ENCODE measurements at places on chromosomes 7 and 10. TPM values are rescaled to one million over a fixed set of nuclear protein-coding genes. Genes with fewer than 3 reads are reported as not detected.
A peak's percentile ranks its signal among the peaks of the same experiment; 100 is the strongest.

DNA sequence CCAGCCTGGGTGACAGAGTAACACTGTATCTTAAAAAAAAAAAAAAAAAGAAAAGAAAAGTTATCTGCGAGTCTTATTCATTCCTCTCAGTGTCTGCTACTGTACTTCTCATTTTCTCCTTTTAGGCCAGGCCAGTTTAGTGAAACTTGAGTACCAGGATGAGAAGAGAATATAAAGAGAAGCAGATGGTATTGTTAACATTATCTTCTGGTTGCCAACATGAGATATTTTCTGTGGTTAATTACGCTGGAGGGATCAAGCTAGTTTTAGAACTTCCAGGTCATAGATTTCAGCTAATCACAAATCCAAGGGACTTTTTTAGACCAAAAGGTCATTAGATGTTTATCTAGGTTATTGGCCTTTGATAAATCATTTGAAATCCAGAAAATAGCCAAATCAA lies 252.6 kb upstream of the SMIM30 start:
- no peak for DNase-seq

GRCh38 chr7:155219154-155219531 lies 78.5 kb upstream of the INSIG1 start:
- DNase-seq = no peak

RPEL1 gene
- not detected for total RNA-seq

GRCh38 chr10:129956876-129957673 lies 7.0 kb downstream of the EBF3 start:
- no peak for DNase-seq

CPXM2 gene
- 0.92 TPM for total RNA-seq

HYAL4 gene
- not detected for total RNA-seq

CCL24 gene
- not detected for total RNA-seq

DNA sequence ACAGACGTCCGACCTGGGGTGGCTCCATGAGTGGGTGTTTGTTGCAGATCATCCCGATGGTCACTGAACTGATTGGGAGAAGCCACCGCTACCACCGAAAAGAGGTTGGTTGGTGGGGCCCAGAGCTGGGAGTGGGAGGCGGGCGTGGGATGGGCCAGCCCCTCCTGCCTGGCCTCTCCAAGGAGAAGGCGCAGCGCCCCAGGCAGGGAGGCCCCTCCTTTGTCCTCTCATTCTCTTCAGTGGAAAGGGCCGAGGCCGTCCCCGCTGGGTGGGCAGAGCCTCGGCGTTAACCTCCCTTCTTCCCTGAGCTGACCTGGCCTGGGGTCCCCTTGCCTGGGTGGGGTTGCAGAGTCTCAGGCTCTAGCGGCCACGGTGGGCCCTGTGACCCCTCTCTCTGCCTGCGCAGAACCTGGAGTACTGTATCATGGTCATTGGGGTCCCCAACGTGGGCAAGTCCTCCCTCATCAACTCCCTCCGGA lies 5.2 kb downstream of the MTG1 start:
- DNase-seq = peak; percentile 30

GRCh38 chr10:51170518-51171245 lies 96.4 kb downstream of the PRKG1 start:
- no peak for DNase-seq

LHFPL3 gene
- not detected for total RNA-seq

GRCh38 chr10:77501152-77501845 lies 136.3 kb downstream of the KCNMA1 start:
- DNase-seq = no peak

- DNase-seq = no peak
Measured at GRCh38 chr10:85976267-85976793, 390.3 kb downstream of the GRID1 start.

GPR146 gene
- 1.6 TPM for total RNA-seq

- no peak for DNase-seq
Measured at GRCh38 chr7:143889068-143889467, 12.9 kb downstream of the TCAF1 start.

FOXP2 gene
- total RNA-seq = 13.9 TPM

DNA sequence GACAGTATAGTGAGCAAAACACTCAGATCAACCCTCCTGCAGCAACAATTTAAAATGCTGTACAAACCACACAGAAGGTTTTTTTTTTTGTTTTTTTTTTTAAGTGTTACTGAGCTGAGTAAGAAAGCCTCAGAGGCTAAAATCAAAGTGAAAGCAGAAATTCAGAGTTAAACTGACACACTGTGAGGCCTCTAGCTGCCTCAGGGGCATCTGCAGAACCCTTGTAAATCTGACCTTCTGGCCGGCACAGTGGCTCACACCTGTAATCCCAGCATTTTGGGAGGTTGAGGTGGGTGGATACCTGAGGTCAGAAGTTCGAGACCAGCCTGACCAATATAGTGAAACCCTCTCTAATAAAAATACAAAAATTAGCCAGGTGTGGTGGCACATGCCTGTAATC lies 7.4 kb upstream of the GNA12 start:
- DNase-seq = no peak

DNA sequence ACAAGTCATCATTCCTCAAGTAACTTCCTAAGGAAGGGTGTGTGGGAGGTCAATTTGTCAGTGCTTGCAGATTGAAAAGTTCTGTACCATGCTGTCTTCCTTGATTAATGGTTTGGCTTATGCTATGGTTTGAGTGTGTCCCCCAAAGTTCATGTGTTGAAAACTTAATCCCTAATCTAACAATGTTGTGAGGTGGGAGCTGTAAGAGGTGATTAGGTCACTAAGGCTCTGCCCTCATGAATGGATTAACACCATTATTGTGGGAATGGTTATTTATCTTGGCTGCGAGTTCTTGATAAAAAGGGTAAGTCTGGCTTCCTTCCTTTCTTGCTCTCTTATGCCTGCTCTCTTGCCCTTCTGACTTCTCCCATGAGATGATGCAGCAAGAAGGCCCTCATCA lies 29.3 kb upstream of the TMEM229A start:
- DNase-seq = no peak

GRCh38 chr7:92631067-92631849 lies 41.1 kb upstream of the FAM133B start:
- DNase-seq = no peak

DNA sequence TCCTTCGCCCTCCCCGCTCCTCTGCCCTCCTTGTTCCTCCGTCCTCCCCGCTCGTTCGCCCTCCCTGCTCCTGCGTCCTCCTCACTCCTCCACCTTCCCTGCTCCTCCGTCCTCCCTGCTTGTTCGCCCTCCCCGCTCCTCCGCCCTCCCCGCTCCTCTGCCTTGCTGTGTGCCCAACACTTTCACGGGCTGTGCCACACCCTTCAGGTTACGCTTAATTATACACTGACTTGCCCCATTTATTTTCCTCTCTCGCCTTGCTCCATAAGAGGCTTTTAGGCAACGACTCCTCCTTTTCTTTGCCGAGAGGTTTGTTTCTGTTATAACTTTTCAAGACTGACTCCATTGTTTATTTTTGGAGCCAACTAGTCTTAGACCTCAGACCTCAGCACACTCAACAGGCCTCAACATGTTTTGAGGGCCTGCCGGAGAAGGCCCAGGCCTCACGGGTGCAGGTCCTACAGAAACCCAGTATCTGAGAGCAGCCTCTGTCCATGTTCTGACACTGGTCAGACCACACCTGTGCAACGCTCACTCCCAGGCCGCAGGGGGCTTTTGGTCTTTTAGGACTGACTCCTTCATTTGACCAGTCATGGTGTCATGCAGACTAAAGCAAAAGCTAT lies 18.2 kb upstream of the PRKAG2 start:
- DNase-seq = no peak

GRCh38 chr7:38169847-38170246 lies 8.2 kb upstream of the STARD3NL start:
- DNase-seq = no peak
